ENCODE measurements at places on chromosomes 1 and 21.

- DNase-seq = no peak
Observed at GRCh38 chr1:37455516-37455915, 18.9 kb upstream of the ZC3H12A start.

DNA sequence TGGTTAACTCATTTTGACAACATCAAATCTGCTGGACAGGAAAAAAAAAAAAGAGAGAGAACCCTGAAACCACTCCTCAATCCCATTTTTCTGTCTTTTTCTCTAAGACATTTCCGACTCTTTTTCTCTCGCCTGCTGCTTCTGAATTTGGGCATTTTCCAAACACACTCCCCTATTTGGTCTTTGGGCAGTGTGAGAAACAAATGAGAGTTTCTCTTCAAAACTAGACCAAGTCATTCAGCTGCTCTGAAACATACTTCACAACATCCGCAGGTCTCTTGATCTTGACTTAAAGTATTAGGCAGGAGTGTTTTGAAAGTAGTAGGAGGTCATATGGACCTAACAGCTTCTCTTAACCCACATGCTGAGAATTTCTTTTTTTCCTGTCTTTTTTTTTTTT lies 364.8 kb upstream of the ESRRG start:
- DNase-seq = no peak

- no peak for DNase-seq
Observed at GRCh38 chr1:48740621-48741020, 36.1 kb downstream of the BEND5 start.

GRCh38 chr1:55860798-55861519 lies 645.8 kb upstream of the USP24 start:
- DNase-seq = no peak

DNA sequence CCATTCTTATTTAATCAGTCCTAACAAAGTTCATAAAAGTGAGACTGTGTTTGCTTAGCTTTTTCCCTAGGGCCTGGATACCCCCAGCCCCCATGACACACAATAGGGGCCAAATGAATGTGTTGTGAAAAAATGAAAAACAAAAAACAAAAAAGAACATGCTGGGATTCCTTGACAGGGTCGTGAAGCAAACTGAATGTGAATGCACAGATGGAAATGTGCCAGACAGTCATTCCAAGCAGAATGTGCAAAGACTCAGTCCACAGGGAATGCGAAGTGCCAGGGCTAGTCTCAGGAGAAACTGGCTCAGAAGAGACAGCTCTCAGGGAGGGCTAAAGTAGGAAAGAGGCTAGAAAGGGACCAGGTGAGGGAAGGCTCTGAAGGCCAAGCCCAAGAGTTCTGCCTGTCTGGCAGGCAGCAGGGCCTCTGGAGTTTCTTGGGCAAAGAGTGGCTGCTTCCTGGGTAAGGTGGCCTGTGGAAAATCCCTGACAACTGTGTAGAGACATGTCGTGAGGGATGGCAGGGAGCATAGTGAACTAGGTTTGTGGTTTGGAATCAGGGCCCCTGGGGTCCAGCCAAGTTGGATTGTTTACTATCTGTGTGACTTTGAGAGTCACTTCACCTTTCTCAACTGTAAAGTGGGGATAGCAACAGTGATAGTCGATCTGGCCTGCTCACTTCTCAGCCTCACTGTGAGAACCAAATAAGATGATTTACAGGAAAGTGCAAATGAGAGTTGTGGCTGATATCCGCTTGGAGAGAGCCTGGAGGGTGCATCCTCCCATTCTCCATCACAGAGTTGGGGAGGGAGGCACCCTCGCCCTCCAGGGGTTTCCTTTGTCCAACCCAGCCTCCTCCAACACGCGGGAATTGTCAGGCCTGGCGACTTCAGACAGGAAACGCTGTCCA lies 1.2 kb upstream of the ADAM15 start:
- DNase-seq = no peak

DNA sequence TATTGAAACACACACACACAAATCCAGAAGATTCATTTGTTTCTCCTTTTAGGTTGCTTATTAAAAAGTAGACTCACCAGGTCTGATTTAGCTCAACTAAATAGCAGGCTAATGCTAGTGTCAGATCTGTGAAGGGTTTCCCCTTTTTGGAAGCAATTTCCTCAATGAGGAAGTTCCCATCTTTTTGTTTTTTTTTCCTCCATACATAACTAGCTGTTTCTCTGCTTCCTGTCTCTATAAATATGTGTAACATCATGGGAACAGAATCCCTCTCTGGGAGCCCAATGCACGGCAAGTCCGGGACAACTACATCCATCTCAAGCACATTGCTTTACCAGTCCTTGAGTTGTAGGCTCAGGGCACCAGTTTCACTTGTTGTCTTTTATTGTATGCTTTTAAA lies 1421.1 kb downstream of the PLA2G4A start:
- DNase-seq = no peak

DNA sequence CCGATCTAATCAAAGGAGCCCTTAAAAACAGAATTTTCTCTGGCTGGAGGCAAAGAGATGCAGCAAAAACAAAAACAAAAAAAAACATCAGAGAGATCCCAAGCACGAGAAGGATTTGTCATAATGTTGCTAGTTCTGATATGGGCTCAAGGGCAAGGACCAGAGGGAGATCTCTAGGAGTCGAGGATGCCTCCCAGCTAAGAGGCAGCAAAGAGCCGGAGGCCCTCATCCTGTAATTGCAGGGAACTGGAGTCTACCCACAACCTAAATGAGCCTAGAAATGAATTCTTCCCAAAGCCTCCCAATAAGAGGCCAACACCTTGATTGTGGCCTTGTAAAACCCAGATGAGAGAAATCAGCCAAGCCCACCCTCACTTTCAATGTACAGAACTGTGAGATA lies 12.0 kb downstream of the GNG12 start:
- no peak for DNase-seq

GRCh38 chr1:245060684-245061374 lies 94.0 kb upstream of the KIF26B start:
- no peak for DNase-seq

DNA sequence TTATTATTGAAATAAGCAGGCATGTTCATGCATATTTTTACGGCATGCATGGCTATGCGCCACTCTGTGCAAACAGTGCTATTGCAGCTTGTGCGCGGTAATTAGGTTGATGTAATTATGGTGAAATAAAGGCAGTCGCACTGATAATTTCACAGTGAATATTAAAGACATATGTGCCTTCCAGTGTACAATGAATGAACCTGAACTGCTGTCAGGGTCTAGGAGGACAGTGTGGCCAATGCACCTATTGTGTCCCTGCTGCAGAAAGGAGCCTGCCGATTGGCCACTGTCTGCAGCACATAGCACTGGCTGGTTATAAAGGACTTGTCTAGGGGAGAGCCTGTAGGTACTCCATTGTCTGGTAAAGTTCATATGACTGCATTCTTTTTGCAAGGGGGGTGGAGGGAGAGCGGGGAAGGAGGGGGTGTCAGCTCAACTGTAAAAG lies 340.4 kb downstream of the USP25 start:
- DNase-seq = no peak

DNA sequence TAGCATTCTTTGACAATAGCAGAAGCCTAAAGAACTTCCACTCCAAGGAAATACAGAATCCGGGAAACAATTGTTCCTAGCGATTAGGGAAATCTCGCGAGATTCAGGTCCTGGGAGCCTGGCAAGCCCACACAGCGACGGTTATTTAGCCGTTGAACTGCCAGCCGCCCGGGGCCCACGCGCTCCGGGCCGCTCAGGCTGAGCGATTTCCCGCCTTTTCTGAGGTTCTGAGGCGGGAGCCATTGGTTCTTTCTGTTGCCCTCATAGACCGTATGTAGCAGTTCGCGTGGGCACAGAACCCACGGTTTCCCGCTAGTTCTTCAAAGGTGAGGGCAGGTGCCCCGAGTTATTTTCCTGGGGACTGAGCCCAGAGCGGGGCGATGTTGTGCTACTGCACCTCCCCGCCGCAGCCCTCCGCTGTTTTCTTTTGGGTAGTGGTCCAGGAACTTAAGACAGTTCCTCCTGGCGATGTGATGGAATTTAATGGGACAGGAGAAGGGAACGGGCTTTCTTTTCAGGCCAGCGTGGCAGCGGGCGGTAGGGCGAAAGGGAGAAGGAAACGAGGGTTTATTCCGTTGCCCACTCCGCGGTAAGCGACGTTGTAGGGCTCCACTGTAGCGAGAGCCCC lies at the start of gene SYCP1:
Gene SYCP1 (plus strand): TSS at position 171 of the 628 bp plus-strand sequence. CDS start 602 bp downstream, outside the sequence.
- no peak for DNase-seq

DNA sequence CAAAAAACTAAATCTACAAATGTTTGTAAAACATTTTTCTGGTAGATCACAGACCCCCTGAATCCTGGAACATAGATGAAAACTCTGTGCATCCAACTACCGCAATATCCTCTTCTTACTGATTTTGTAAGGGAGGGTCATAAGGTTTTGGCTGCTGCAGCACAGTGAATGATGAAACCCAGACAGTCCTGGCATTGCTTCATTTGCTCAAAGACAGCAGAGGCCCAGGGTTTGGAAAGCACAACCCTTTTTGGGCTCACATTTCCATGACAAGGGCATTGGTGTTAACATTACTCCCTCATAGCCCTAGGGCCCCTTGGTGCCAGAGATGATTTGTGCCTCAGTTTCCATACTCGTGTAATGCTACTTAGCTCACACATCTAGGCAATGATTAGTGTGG lies 51.2 kb downstream of the PLXNA2 start:
- no peak for DNase-seq

DNA sequence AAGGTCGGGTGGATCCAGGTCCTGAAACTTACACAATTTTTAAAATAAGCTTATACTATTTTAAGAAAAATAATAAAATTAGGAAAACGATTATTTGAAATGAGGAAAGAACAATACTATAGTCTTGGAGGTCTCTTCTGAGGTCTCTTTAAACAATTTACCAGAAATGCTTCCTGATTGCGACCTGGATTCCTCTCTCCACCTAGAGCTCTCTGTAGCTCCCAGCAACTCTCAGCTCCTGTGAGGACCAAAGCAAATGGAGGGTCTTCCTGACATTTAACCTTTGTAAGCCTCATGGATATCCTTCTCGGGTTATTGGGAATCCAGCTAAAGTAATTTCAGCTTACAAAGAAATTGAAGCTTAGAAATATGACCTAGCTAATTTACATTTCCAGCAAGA lies 886 bp downstream of the BTBD8 start:
- no peak for DNase-seq

GRCh38 chr1:207740207-207740606 lies 11.6 kb upstream of the CD46 start:
- DNase-seq = no peak

DNA sequence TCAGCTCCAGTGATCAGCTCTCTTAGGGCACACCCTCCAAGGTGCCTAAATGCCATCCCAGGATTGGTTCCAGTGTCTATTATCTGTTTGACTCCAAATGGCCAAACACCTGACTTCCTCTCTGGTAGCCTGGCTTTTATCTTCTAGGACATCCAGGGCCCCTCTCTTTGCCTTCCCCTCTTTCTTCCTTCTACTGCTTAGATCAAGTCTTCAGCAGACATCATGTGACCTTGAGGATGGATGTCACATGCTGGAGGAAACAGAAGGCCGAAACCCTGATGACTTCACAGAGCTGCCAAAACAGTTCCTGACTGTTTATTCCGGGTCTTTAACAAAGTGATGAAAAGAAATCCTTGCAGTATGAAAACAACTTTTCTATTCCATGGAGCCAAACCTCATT lies 24.4 kb upstream of the WDR26 start:
- DNase-seq = no peak

DNA sequence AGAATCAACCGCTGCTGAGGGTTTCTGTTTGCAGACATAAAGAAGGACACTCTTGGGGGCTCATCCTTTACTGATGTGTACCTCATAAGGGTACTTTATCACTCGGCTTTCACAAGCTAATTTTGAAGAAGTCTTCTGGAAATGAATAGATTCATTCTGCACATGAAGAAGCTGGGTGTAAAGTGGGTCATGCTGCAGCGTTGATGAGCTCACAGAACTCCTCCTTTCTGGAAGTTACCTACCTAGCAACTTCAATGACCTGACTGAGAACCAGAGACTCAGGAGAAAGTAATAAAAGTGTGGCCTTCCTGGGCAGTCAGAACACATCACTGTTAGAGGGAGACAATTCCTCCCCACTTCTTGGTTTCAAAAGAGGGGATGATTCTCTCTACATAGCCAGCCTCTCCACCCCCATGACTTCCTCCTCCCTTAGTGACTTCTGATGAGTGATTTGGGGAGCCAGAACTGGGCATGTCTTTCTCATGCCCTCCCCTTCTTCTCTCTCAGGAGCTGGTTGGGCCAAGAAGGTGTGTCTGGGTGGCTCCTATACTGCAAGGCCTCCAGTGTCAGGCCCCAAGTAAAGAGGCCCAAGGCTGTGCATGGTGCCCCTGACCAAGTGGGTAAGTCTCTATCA lies 27.0 kb downstream of the PCNX2 start:
- no peak for DNase-seq

GRCh38 chr1:148294116-148294807 lies 142.2 kb upstream of the NBPF11 start:
- DNase-seq = no peak

- DNase-seq = no peak
Observed at GRCh38 chr1:3943123-3943431, 43.0 kb upstream of the C1orf174 start.

- DNase-seq = no peak
Observed at GRCh38 chr1:174393885-174394284, 53.9 kb upstream of the GPR52 start.

DNA sequence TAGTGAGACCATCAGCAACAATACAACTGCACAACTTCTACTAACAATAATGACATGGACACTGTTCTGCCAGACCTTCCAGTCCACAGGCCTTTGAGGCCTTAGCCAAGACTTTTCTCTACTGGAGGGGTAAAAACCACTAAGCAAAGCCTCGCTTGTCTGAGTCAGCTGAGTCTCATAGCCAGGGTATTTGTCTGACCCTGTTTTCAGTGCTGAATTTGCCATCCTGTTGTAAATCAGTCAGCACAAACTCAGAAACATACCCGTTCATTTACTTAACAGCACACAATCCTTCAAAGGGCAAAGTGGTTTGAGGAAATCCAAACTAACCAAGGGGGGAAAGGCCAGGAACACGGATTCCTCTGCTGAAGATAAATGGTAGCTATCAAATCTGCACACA lies 537.8 kb downstream of the SMYD3 start:
- DNase-seq = no peak

- no peak for DNase-seq
Observed at GRCh38 chr1:25553749-25554429, 10.5 kb downstream of the LDLRAP1 start.

GRCh38 chr1:51897699-51898031 lies 19.1 kb upstream of the NRDC start:
- DNase-seq = no peak

DNA sequence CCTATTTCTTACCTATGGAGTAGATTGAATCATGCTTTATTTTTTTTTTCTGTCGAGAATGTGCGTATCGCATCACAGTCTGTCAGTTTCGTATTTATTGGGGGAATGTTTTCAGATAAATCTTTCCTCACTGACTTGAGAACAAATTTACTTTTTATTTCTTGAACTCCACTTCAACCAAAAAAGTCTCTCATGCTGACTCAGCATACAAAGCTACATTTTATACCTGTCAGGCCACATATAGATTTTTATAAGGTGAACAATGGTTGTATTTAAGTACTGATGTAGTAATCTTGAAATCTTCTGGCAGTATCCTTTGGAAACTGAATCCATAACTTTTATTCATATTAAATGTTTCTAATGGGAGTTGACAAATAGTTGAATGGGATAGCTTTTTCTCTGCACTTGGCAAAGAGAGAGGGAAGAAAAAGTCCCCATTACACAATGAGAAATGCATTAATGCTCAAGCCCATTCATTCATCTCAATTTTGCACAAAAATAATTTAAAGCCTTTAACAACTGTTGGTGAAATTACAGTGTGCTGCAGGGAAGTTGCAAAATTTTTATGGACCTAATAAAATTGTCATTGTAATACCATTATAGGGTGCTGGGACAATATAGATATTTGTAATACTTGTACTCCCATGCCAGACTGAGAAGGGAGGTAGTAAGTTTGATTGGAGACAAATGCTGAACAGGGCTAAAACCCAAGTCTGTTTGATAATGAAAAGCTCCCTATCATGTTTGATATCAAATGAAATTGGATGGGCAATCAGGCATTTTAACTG lies 367.6 kb downstream of the HLX start:
- DNase-seq = no peak
